ENCODE measurements at places on chromosomes 13 and 19.

GRCh38 chr13:83414393-83414792 lies 467.9 kb downstream of the SLITRK1 start:
- H3K36me3 ChIP-seq = no peaks in the 10 kb centered on the region
- no peak for DNase-seq
- no peaks in the 10 kb centered on the region for H3K27me3 ChIP-seq
- no peak overlapping the region for H3K27ac ChIP-seq
- H3K4me1 ChIP-seq = no peaks in the 10 kb centered on the region

- no peak for DNase-seq
- H3K27me3 ChIP-seq = no peaks in the 10 kb centered on the region
- H3K36me3 ChIP-seq = no peaks in the 10 kb centered on the region
- no peaks in the 10 kb centered on the region for H3K4me1 ChIP-seq
Observed at GRCh38 chr13:85363504-85363903, 435.7 kb downstream of the SLITRK6 start.

DNA sequence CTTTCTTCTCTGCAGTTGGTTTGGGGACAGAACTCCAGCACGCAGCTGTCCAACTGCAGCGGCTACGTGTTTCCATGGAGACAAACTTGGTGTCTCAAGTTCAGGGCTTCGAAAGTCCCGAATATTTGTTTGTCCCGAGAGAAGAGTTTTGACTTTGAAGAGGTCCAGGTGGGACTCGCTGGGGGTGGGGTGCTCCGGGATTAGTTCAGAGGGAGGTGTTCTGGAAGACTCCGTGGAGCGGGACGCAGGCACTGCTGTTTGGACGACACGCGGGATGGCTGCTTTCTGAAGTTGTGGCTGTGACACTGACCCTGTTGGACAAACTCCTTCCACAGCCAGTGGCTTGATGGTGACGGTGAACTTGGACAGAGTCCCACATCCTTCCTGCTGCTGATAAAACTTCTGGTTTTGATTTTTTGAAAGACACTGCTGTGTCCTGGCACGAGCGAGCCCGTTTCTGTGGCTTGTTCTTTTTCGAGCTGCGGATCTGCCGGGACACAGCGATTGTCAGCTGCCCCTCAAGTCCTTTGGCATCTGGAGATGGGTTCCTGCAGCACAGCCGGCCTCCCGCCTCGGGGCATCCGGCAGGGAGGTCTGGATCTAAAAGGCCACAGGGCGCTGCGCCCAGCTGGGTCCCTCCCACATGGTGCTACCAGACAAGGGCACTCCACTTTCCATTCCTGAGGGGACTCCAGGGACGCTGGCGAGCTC lies 15.9 kb upstream of the RANBP3 start:
- no peak overlapping the region for H3K27ac ChIP-seq
- no peaks in the 10 kb centered on the region for H3K27me3 ChIP-seq
- H3K4me1 ChIP-seq = peaks cover 1% of the 10 kb centered on the region
- no peak for DNase-seq
- no peak overlapping the region for H3K4me3 ChIP-seq

- no peak for DNase-seq
- H3K4me1 ChIP-seq = no peaks in the 10 kb centered on the region
- no peak overlapping the region for H3K27ac ChIP-seq
- no peaks in the 10 kb centered on the region for H3K36me3 ChIP-seq
- no peak overlapping the region for H3K4me3 ChIP-seq
- H3K27me3 ChIP-seq = no peaks in the 10 kb centered on the region
Observed at GRCh38 chr13:48500652-48501197, 32.2 kb downstream of the RCBTB2 start.

DNA sequence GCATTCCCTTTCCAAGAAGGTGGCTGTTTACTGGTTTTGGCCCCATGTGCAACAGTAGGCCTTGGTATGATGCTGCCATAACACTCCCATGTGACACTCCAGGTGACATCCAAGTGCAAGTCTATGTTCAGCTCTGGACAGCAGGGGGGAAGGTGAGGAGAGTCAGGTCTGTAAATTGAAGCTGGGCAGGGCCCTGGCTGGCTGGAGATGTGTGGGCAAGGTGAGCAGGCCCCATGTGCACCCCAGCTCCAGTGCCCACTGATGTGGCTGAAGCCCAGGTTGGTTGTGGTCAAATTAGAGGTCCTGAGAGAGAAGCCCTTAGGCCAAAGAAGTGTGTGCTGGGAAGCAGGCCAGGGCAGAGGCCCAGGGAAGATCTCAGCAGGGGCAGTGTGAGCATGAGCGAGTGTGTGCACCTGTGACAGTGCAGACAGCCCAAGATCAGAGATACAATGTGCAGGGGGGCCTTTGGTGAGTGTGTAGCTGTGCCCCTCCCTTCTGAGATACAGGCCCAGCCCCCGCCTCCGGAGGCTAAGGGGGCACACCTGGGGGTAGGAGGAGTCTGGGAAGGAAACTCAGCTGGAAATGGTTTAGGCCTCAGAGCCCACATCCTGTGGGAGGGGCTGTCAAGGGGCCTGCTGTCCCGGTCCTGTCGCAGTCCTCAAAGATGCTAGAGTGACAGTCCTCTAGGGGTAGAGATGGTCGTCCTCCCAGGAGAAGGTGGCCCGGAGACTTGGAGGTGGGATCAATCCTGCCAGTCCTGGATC lies 18.6 kb downstream of the DEDD2 start:
- H3K27me3 ChIP-seq = no peaks in the 10 kb centered on the region
- H3K4me1 ChIP-seq = peaks cover 4% of the 10 kb centered on the region
- no peak overlapping the region for H3K4me3 ChIP-seq
- H3K36me3 ChIP-seq = peaks cover 25% of the 10 kb centered on the region

DNA sequence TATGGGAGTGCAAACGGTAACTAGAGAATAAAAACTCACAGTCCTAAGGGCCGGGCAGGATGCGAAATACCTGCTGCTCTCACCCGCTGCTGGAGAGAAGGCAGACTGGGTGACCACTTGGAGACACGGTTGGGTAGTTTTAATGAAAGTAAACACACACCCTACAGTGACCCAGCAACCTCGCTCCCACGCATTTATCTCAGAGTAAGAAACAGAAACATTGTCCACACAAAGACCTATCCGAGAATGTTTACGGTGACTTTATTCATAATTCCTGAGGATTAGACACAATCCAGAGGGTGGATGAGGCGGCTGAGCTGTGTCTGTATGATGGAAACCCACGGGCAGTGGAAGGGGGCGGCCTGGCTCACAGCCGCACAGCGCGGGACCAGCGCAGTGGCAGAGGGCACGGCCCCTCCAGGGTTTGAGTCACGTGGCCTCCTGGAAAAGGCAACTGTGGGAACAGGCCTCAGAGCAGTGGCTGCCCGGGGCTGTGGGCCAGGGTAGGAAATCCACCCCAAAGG lies 73.5 kb upstream of the C13orf46 start:
- H3K36me3 ChIP-seq = no peaks in the 10 kb centered on the region
- no peak overlapping the region for H3K4me3 ChIP-seq
- no peak for DNase-seq
- H3K27me3 ChIP-seq = no peaks in the 10 kb centered on the region

DNA sequence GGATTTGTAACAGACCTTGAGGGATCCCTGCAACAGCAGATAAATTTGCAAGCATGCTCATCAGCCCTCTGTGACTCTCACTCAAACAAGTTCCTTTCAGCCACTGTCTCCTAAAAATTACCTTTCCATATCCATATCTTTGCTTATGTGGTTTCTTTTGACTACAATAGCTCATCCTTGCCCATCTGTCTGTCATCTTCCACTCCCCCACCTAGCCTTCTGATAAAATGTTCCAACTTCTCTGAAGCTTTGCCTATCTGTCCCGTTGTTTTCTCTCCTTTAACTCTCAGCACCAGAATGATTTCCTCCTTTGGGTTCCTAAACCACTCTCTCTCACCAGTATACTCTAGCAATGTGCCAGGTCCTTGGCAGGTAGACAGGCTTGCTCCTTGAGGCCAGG lies 194.5 kb downstream of the VWA8 start:
- no peak overlapping the region for H3K27ac ChIP-seq
- no peak for DNase-seq
- H3K4me3 ChIP-seq = no peak overlapping the region
- H3K4me1 ChIP-seq = no peaks in the 10 kb centered on the region

- H3K4me1 ChIP-seq = no peaks in the 10 kb centered on the region
- H3K27me3 ChIP-seq = no peaks in the 10 kb centered on the region
- H3K4me3 ChIP-seq = no peak overlapping the region
Observed at GRCh38 chr19:7705387-7706187, 3.7 kb upstream of the FCER2 start.
